HS-5 (cell line): ENCODE measurements at places on chromosomes 16 and 17.
A peak's percentile ranks its signal among the peaks of the same experiment; 100 is the strongest.

- DNase-seq: no peak
These were observed 193.1 kb downstream of the TMEM114 start for GRCh38 chr16:8397223-8397622.

- no peak for DNase-seq
These were observed 130.3 kb downstream of the RAB11FIP4 start for GRCh38 chr17:31521632-31522283.

DNA sequence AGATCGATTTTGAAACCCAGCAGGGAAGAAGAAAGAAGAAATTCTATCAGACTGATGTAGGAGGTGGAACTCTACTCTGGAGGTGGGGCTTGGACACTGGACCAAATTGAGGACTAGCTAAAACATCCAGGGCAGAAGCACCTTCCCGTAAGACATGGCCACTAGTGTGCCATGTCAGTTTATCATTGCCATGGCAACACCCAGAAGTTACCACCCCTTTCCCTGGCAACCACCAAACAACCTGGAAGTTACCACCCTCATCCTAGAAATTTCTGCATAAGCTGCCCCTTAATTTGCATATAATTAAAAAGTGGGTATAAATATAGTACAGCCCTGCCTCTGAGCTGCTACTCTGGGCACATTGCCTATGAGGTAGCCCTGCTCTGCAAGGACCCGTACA is 66.7 kb downstream of the NACA2 start:
- DNase-seq: no peak

DNA sequence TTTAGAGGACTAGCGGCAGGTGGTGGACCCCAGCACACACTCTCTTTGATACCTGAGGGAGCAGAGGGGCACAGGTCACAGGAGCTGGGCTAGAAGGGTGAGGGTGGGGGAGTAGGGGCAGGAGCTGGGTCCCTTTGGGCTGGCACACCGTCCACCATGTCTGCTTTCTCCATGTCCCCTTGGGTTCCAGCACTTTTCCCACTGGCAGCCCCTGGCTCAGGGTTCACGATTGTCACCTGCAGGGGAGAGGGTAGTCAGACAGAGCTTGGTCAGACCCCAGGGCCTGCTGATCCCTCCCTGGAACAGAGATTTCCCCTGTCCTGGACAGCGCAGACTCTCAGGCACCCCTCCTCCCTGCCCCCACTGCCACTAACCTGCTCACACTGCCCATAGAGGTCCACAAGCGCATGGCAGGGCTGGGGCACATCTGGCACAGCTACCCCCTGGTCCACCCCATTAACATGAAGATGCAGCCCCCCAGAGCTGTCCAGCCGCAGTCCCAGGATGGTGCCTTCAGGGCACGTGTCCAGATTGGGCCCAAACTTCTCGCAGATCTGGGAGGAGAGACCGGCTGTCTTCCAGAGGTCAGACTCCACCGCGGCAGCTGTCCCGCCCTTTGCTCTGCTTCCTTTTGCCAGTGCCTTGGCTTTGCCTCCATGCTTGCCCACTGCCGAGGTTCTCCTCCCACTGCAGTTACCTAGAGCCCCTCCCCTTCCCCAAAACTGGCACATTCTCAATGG is 3.1 kb upstream of the GPS2 start:
- no peak for DNase-seq

DNA sequence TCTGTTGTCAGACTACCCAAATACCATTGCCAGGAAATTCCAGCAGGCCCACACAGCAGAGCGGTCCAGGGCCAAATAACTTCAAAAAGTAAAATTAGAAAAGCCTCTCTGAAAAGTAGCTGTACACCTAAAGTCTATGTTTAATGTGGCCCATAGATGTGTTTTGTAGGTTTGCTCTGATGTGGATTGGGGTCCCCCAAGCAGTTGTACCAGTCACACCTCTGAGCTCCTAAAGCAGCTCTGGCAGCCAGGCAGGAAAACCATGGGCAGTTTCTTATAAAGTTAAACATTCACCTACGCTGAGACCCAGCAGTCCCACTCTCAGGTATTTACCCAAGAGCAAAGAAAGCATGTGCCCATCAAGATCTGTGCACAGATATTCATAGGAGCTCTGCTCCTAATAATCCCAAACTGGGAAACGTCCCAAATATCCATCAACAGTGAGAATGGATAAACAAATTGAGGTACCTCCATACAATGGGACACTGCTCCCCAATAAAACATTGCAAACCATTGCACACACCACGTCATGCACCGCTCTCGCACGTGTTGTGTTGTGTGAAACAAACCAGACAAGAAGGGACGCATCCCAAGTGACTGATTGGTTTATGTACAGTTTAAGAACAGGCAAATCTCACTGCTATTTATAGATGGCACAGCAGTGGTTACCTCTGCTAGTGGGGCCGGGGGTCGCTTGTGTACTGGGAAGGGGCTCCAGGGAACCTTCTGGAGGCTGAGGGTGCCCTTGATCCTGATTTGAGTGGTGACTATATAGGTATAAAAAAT is 15.8 kb upstream of the PRM1 start:
- no peak for DNase-seq

DNA sequence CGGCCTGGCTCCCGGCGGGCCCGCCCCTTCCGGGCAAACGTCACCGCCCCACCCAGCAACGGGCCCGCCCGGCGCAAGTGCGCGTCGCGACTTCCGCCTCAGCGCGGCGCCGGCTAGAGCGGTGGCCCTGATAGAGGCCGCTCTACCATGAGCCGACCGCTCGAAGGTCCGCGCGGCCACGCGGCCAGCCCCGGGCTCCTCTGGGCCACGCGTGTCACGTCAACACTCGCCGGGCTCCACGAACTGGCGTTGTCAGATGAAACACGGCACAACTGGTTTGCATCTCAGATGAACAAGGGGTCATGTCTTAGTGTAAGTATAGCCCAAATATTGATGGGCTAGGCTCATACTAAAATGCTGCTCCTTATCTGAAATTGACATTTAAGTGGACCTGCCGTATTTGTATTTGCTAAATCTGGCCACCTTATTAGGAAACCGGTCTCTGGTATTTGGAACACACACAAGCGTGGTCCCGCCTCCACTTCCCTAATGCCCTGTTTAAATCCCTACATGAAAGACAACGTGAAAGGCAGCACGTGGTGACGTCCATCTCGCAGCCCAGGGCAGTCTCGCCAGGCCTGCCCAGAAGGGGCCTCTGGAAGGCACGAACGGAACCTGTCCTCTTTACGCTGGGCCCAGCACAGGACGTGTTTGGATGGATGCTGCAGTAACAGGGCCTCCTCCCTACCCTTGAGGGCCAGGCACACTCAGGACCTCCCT is at the start of gene ZNF598:
Gene ZNF598 (minus strand): TSS at position 31 of the 720 bp plus-strand sequence.
- peak; percentile 40 for DNase-seq

- no peak for DNase-seq
These were observed 49.4 kb upstream of the CDC42EP4 start for GRCh38 chr17:73360961-73361761.

- no peak for DNase-seq
These were observed 10.6 kb upstream of the SSTR5 start for GRCh38 chr16:1061769-1062505.

DNA sequence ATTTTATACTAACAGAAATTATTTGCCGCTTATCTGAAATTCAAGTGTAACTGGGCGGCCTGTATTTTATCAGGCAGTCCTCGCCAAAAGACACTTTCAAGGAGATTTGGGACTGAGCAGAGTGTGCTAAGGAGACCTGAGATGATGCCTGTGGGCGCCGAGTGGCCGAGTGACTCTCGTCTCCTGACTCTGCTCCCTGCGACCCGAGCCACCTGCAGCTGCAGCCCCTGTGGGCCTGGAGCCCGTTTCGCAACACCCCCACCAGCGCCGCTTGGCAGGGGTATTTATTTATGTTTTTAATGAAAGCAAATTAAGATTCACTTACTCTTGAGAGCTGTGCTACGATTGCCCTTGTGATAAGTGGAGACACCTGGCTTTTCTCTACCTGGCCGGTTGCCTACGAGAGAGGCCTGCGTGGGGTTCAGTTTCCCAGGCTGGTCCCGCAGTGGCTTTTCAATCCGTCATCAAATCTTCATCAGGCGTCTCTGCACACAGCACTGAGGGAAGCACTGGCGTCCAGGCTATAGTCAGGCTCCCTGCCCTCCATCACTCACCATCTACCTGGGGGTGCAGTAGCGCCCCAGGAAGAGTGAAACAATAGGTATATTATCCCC is 124.0 kb downstream of the SEC14L1 start:
- DNase-seq: no peak

DNA sequence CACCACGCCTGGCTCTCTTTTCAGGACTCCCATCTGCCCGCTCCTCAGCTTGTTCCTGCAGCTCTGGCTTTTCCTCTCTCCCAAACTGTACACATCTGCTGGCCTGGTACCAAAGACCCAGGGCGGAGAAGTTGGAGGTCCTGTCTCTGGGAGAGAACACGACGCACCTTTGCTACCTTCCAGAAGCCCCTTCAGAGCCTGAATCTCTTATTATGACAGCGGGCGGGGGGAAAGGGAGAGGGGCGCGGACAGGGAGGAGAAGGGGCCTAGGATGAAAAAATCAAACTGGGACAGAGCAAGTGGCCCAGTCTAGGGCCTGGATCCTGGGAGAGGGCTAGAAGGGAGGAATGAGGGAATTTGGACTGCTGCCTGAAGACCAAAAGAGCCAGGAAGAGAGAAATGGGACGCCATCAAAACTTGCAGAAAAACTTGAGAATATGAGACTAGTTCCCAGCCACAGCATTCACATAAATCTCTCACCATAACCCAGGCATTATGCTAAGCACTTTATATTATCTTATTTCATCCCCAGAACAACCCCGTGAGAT is 2.5 kb upstream of the PER1 start:
- no peak for DNase-seq

GRCh38 chr17:78365561-78366108 is 5.8 kb upstream of the SOCS3 start:
- no peak for DNase-seq

DNA sequence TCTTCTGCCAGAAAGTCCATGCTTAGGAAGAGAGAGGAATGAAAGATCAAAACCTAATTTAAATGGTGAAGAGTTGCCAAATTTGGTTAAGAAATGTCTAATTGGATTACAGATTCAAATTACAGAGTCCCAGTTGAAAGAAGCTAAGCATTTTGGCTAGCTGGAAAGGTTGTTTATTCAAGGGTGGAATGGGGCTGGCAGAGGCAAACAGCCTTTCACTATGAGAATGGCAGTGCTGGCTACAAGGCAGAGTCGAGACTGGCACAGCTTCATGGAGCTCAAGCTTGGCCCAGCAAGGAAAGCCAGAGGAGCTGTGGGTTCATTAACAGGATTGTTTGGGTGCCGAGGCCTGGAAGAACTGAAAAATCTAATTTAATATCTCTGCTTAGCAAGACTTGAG is 13.6 kb downstream of the MAP3K3 start:
- DNase-seq: no peak

DNA sequence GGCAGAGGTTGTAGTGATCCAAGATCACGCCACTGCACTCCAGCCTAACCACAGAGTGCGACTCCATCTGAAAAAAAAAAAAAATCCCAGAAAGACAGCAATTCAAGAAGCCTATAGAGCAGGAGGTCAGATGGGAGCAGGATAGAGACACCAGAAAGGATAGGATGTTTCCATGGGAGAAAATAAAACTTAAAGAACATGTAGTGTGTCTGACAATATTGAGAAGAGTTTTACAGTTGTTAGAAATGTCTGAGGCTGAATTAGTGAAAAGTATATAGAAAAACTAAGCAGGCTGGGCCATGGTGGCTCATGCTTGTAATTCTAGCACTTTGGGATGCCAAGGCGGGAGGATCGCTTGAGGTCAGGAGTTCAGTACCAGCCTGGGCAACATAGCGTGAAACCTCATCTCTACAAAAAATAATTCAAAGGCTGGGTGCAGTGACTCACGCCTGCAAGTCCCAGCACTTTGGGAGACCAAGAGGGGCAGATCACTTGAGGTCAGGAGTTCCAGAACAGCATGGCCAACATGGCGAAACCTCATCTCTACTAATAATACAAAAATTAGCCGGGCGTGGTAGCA is 15.3 kb upstream of the TRIM37 start:
- no peak for DNase-seq

- no peak for DNase-seq
These were observed 428.4 kb downstream of the MAF start for GRCh38 chr16:79171931-79172705.

GRCh38 chr16:17463335-17463734 is 7.4 kb downstream of the XYLT1 start:
- DNase-seq: no peak

GRCh38 chr17:6392609-6393350 is 42.1 kb downstream of the AIPL1 start:
- no peak for DNase-seq

- no peak for DNase-seq
These were observed at the start of gene CMTM2 for GRCh38 chr16:66578651-66579531. CMTM2 (plus strand) TSS chr16:66579463; CDS start chr16:66579608, 145 bp downstream.

- DNase-seq: no peak
These were observed 21.5 kb upstream of the CA4 start for GRCh38 chr17:60128171-60128859.

DNA sequence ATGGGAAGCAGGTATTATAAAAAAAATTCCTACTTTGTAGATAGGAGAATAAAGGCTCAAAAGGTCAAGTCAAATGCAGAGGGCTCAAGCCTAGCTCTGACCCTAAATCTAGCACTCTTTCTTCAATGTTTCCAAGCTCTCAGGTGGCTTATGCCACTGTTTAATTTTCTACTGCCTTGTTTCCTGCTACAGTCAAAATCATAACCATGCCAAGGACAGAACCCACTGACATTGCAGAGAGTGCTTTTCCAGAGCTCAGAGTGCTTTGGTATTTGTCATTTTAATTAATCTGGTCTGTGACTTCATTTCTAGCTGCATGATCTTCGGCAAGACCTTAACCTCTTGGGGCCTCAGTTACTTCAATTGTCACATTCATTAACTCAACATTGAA is 344.7 kb downstream of the CA10 start:
- no peak for DNase-seq

- DNase-seq: no peak
These were observed 42.4 kb downstream of the SYT17 start for GRCh38 chr16:19210280-19210924.

GRCh38 chr16:9713156-9713555 is 469.1 kb downstream of the GRIN2A start:
- no peak for DNase-seq

GRCh38 chr16:23700509-23700908 is 12.5 kb downstream of the ERN2 start:
- DNase-seq: no peak

DNA sequence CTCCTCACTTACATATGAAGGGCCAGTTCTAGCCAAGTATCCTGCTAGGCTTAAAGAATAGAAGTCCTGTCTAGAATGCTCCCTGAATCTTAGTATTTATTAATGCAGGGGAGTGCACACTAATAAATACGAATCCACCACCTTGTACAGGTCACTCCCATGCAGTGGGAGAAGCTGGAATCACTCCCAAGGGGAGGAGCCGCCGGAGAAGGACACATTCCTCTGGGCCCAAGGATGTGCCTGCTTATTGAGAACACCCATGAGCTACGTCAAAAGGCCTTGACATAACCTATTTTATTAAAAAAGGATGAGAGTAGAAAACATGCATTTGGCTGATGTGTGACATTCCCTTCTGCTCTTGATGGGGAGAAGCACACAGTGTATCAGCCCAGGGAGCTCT is 223.5 kb downstream of the SPECC1 start:
- no peak for DNase-seq

GRCh38 chr17:5355421-5356129 is 63.9 kb downstream of the NUP88 start:
- DNase-seq: no peak
